ENCODE measurements at places on chromosomes 12 and 14.
A peak's percentile ranks its signal among the peaks of the same experiment; 100 is the strongest.

- DNase-seq = no peak
Observed at GRCh38 chr12:93361151-93361919, 16.4 kb upstream of the NUDT4 start.

GRCh38 chr12:102061096-102061559 is 663 bp downstream of the WASHC3 start:
- DNase-seq = peak; percentile 44

- no peak for DNase-seq
Observed at GRCh38 chr12:89062996-89063395, 289.3 kb downstream of the DUSP6 start.

DNA sequence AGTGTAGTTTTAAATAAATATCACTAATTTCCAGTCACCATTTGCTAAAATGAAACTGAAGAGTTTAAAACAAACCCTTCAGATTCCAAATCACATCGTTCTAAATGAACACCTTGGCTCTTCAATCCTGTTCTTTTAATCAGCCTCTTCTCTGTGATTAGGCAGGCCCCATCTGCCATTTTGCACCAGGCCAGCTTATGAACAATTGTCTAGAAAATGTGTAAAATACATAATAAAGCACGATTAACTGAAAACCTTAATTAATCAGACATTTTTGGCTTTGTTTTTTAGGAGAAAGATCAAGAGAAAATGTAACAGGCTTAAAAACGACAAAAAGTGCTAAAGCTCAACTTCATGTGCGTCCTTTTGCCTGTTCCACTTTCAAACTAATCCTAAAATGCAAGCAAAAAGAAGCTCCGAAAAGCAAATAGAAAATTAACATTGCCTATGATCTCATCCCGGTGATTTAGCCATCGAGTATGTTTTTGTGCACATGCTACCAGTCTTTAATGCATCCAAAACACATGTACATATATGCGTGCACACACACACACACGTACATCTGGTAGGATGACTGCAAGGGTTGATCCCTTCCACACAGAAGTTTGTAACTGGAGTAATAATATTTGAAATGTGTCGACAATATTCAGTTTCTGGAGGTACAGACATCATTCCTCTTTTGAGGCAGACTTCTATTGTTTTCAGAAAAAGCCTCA is 288.6 kb downstream of the FOXN3 start:
- no peak for DNase-seq

GRCh38 chr12:88951177-88951576 is 370.9 kb upstream of the KITLG start:
- no peak for DNase-seq

DNA sequence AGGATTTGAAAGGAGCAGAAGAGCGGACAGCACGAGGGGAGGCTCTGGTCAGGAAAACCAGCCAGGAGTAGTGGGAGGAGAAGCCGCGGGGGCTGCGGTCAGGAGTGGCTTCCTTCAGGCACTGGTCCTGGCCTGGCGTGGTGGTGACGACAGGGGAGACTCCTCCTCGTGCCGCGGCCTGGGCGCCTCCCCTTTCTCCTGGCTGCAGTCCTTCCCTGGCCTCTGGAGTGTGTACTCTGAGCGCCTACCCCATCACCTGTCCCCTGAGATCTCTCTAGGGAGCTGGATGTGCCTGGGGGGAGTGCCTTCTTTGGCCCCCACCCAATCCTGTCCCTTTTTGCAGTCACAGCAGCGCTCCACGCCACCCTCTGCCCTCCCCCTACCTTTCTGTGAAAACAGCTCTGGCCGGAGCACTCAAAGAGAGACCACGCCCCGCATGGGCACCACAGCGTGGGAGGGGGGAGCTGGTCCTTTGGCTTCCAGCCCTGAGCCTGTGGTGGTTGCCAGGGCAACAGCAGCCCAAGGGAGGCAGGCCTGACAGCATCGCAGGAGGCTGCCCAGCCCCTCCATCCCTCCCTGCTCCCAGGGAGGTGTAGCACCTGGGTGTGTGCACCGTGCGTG is 125.9 kb downstream of the CALM1 start:
- DNase-seq = no peak

DNA sequence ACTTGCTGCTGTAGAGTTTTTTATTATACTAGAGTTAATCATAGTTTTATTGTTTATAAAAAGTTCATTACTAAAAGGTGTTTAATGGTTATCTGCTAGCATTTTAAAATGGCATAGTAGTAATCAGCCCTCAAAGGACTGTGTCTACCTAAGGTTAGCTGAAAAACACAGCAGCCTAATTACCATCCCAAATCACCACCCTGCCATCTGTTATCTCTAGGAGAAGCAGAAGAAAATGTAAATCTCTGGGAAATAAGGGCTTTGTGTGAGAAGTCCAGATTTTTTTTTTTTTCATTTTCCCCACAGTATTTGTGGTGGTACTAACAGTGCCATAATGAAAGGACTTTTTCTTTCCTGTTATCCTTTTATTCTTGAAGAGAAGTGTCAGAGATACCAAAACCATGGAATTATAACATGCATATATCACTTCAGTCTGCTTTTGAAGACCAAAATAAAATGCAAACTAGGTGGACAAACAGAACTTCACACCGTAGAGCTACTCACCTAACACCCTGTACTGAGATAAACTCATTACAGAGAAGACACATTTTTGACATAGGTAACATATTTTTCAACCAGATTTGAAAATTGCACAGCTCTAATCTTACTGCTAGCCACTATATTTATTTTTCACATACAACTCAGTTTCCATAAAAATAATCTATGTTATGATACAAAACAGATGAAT is 876.2 kb downstream of the C12orf50 start:
- no peak for DNase-seq

DNA sequence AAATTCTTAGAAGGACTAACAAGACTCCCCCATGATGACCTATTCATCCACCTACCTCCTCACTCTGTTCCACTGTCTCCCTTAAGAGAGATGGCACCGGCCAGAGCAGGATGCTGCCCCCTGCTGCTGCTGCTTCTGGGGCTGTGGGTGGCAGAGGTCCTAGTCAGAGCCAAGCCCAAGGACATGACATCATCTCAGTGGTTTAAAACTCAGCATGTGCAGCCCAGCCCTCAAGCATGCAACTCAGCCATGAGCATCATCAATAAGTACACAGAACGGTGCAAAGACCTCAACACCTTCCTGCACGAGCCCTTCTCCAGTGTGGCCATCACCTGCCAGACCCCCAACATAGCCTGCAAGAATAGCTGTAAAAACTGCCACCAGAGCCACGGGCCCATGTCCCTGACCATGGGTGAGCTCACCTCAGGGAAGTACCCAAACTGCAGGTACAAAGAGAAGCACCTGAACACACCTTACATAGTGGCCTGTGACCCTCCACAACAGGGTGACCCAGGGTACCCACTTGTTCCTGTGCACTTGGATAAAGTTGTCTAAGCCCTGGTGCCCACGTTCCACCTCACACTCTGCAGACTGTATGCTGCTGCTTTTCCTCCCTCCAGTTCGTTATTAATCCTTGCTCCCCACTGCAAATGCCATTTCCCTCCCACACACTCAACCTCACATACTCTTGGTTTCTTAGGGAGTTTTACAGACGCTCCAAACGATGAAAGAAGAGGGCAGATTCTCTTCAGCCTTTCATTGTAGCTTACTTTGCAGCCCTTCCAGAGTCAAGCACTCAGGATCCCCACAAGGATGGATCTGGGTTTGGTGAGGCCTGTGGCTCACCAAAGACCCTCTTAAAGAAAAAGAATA is at the start of gene RNASE8:
TSS of gene RNASE8 (plus strand) at position 20 of the 873 bp plus-strand sequence. CDS start at position 91, 71 bp downstream.
- no peak for DNase-seq

DNA sequence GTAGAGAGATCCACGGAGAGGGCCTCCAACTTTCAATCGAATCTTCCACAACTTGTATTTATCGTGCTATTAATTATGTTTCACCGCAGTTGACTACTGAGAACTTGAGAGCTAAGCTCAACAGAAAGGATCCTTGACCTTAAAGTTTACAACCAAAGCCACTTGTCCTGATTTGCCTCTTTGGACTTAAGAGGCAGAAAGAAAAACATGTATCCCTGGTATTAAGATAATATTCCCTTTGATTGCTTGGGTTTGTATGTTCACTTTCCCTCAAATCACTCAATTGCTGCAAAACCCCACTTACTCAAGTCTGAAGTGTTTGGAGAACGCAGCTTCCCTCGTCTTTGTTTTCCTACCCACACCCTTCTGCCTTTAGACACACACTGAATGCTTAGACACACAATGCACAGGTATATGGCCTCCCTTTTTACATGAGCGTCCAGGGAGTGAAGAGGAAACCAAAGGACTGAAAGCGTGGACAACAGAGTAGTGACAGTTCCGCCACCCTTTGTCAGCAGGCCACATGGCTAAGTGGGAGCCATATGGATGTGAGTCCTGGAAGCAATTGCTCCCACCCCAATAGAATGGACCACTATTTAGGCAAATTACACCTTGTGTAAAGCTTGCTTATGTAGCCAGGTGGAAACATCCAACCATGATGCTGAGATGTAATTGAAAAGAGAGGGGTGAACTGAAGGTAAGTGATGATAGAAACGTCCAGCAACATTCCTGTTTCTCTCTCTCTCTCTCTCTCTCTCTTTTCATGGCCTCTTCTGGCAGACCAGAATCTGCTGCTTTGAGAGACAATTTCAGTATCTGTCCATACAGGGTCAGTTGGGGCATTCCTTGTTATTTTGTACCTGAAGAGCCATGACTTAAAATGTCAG is 1.4 kb upstream of the PKP2 start:
- DNase-seq = no peak

- DNase-seq = peak; percentile 32
Observed at GRCh38 chr12:118330421-118331018, 42.2 kb downstream of the TAOK3 start.

DNA sequence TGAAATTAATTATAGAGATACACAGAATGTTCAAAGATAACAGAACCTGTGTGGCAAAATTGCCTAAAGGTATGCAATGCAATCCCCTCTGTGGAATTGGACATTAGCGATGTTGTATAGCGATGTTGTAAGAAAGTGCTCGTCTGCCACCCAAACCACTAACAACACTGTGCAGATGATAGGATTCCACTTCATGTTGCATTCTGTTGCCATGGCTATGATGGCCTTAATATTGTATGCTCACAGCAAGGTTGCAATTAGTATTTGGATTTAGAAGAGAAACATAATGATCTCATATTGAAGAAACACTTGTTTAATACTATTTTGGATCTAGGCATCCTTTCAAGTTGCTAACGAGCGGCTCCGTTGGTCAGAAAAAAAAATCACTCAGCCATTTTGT is 260.3 kb downstream of the BCAT1 start:
- no peak for DNase-seq

GRCh38 chr12:51415931-51416330 is 8.7 kb upstream of the SLC4A8 start:
- no peak for DNase-seq

DNA sequence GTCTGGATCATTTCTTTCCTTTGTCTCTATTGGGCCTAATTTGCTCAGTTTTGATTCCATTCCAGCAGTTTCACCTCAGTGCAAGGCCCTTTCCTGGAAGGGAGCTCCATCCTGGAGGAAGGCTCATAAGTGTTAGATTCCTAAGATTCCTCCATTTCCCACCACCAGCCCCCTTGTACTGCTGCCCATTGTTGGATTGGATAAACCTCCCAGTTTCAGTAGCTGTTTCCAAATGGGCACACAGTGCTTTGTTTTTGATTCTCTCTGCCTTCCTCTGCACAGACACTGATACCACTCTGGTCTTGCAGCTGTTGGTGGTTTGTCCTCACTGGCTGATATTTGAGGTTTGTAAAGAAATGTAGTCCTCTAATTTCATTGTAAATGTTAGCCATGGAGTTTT is 158.9 kb downstream of the SLC15A5 start:
- no peak for DNase-seq

- DNase-seq = no peak
Observed at GRCh38 chr12:93247313-93247991, 130.3 kb upstream of the NUDT4 start.

DNA sequence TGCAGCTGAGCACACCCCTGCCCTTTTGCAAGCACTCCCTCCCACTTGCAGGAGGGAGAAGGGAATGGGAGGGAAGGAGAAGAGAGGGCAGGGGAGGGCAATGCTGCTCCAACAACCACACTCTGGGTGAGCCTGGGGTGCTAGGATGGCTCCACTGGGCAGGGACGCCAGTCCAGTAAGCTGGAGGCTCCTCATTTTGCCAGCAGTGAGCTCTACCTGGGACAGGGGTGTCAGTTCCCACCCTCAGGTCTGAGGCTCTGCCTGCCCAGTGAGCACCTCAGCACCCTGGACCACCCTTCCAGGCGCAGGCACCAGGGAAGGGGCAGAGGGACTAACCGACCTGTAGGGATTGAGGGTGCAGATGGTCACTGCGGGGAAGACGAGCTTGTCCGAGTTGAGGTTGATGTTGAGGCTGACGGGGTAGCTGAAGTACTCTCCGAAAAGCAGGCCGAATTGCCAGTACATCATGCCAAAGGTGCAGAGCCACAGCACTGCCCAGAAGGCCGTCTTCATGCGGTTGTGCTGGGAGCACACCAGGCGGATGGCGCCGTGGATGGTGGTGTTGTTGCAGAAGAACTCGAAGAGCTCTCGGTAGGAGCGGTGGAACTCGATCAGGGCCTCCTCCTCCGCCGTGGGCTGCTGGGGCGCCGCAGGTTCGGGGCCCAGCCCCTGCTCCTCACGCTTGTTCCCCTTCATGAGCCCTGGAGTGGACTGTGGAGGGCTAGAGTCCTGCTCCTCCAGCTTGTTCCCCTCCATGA is 1.2 kb downstream of the SCNN1A start:
- DNase-seq = no peak

GRCh38 chr14:102277874-102278630 is 26.9 kb downstream of the MOK start:
- no peak for DNase-seq

DNA sequence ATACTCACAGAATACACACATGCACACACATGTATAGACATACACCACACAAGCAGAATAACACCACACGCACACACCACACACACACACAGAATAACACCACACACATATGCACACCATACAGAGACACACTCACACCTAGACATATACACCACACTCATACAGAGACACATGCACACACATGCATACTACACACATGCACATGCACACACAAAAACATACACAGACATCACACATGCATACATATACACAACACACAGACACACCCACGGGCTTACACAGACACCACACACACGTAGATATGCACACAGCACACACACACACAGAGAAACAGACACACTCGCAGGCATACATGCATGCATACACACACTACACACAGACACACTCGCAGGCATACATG is 49.7 kb downstream of the NTF3 start:
- DNase-seq = no peak

GRCh38 chr12:125330645-125331341 is 265.6 kb downstream of the AACS start:
- peak; percentile 45 for DNase-seq

DNA sequence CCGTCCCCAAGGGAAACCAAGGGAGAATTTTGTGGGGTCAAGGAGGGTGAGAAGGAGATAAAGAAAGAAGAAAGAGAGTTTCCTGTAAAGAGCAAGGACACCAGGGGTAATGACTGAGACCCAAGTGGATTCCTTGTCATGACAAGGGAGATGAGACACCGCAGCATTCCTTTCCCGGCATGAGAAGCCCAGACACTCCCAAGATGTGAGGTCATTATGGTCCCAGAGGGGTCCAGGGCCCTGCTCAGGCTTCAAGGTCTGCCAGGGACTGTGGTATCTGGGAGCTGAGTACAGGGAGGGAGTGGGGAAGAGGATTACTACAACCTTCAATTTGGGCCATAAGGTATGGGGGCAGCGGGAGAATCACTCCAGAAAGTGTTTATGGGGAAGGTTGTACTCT is 58.1 kb downstream of the SPTB start:
- no peak for DNase-seq

GRCh38 chr12:89461649-89462612 is 62.7 kb downstream of the GALNT4 start:
- DNase-seq = no peak

- DNase-seq = peak; percentile 73
Observed at GRCh38 chr14:105739331-105740102, 213.1 kb downstream of the TMEM121 start.

GRCh38 chr14:50001999-50002925 is 109.4 kb downstream of the ARF6 start:
- peak; percentile 64 for DNase-seq

Data from GM06990 (cell line).